ENCODE measurements at places on chromosomes 5 and 9.

GRCh38 chr9:5493679-5494511 lies 16.4 kb upstream of the PDCD1LG2 start:
- no peak for DNase-seq

GRCh38 chr9:107706701-107707427 lies 217.3 kb upstream of the KLF4 start:
- no peak for DNase-seq

GRCh38 chr5:148309746-148310145 lies 2.5 kb upstream of the SPINK7 start:
- no peak for DNase-seq

DNA sequence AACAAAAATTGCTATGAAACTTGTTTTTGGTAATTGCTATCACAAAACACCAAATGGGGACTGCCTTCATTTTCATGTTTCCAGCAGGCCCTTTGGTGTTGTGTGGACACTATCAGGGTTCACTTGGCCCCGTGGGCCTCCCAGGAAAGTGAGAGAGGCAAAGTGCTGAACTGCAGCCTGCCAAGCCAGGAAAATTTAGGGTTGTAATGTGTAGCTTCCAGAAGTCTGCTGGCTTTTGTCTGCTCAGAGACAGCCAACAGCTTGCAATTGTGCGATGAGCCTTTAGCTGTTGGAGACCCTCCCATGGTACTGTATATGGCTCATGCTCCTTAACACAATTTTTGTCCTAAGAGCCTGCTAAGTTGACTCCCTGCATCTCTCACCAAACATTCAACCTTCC lies 105.7 kb upstream of the EQTN start:
- no peak for DNase-seq

DNA sequence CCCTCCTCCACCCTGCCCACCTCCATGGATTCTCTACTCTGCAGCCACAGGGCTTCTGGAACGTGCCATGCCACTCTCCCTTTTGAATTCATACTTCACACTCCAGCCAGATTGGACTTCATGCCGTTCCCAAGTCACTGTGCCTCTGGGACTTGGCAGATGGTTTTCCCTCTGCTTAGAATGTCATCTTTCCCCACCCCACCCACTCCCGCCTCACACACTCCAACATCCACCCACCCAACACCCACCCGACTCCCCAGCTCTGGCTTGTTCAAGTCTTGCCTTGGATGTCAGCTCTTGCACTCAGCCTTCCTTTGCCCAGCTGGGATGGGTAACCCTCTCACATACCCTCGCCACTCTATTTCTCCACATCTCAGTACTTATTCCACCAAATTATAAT lies 142.1 kb upstream of the DHFR start:
- DNase-seq = no peak

DNA sequence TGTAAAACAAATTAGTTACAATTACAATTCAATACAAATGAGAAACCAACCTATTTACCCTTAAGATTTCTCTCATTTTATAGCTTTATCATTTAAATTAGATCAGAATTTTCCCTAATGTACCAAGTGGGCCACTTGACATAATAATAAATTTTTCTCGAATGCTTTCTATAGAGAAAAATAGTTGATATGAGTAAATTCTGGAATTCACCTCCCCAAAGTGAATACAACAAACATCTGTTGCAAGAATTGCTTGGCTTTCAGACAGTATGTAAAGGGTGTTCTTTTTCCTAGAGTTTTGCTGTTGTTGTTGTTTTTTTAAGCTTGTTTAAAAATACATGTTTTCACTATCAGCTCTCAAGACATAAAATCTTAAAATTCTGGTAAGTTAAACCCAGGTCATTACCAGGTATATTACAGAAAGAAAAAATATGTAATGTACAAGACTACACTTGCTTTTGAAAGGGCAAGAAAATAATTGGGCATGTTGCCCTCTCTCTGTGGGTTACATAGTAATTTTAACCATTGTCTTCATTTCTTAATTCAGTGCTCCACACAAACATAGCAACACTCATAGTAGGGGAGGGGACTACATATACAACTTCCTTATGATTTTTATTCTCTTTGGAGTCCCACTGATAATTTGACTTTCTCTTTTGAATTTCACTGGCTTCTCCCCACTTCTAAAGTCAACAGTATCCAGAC lies 200.6 kb downstream of the ARL15 start:
- no peak for DNase-seq

DNA sequence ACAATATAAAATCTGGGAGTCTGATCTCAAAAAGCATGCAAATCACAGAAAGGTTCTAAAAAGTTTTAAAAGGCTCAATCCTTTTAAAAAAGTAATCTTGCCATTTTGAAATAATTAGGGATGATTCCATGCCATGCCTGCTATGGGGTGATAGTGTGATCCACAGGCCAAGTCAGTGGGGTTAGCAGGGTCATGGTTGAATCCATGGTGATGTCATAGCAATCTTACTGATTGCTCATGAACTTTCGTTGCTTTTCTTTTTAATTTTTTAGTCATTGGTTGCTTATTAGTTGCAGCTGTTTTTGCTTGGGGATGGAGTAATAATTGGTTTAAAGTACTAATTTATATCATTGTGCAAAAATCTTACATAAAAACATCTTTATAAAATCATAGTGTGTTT lies 485.0 kb downstream of the ENC1 start:
- no peak for DNase-seq

GRCh38 chr5:160835376-160835775 lies 16.6 kb downstream of the ATP10B start:
- DNase-seq = no peak

- DNase-seq = no peak
These were observed 18.4 kb upstream of the GBGT1 start for GRCh38 chr9:133182151-133182550.

DNA sequence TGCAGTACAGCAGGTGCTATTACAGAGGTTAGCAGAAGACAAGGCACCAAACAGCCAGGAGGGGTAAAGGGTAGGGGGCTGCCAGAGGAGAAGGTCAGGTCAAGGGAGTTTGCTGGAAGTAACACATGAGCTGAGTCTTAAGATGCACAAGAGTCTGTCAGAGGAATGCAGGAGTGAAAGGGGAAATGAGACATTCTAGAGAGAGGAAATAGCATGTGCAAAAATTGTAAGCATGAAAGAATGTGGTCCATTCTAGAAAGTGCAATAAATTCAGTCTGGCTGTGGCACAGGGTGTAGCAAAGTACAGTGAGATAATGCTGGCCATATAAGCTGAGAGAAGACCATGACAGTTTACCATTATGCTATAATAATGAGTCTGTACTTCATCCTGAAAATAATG lies 6.6 kb downstream of the GOLGA1 start:
- no peak for DNase-seq

- DNase-seq = no peak
These were observed 62.2 kb upstream of the GNE start for GRCh38 chr9:36320466-36320865.

DNA sequence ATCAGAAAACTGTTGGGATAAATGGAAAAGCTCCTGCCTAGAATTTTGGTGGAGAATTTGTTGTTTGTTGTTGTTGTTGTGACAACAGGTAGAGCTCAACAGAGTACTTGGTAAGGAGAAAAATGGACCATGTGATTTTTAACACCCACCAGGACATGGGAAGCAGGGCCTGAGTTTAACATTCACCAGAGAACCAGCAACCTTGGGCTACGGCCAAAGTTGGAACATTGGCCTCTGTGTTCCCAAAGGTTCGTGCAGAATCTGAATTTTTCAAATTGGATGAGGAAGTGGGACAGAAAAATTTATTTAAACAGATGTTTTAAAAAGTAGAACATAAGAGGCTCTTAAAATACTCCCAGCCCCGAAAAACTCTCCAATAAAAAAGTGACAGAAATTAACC lies 127.0 kb downstream of the GNA14 start:
- no peak for DNase-seq

GRCh38 chr5:151870820-151871219 lies 53.8 kb downstream of the GLRA1 start:
- no peak for DNase-seq

DNA sequence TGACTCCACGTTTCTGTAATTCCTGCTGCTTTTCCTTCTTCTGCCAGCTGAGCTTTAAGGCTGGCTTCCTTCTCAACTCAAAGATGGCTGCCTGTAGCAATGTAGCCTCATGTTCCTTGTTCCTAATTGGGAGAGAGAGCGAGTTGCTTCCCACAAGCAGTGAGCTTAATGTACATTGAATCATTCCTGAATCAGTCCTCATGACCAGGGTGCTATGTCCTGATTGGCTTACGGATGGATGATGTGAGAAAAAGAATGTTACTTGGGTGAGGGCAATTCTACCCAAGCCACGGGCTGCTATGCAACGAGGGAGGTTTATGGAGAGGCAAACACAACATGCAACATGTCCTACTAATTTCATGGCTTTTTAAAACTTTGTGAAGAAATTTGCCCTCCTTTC lies 356.2 kb downstream of the RASEF start:
- no peak for DNase-seq

DNA sequence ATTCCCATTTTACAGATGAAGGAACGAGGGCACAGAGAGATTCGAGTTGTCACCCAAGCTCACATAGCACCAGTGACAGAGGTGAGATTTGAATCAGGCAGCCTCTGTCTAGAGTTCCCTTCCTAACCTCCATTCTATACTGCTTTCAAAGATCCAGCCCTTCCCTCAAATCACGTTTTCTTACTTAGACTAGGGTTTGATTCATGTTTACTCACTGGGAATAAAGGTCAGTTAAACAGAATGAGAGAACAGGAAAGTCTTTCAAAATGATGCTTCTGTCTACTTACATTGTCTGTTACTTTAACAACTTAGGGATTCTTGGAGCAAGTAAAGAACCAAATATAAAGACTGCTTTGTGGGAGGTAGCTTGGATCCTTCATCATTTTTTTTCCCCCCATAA lies 40.0 kb downstream of the ZFAND5 start:
- no peak for DNase-seq

DNA sequence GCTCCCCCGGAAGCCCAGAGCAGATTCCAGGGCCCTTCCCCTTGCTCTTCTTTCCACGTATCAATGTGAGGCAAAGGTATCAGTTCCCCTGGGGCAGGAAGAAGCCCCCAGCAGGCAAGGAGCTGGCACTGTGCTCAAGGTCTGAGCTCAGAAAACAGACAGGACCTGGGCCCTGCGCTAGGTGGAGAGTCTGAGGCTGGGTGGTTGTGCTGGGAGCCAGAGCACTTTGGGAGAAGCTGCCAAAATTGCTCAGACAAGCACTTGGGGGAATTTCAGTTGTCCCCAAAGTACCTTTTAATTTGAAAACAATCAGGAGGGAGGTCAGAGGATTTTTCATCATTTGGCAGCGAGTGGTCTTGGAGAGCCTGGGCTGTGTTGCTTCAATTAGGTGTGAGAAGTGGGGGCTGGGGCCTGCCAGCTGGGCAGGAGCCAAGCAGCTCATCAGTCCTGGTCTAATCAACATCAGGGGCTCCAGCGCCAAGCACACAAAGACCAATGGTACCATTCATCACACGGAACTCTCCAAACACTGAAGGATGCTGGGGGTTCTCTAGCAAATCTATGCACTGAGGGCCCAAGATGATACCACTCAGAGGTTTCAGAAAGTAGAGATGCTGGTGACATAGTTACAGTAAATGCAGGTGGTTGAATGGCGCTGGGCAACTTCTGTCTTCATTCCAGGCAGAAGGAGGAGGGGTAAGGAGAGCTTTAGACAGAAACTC lies 176.5 kb downstream of the SNX18 start:
- DNase-seq = no peak

- DNase-seq = no peak
These were observed 2.9 kb upstream of the RNF130 start for GRCh38 chr5:180074462-180074861.

DNA sequence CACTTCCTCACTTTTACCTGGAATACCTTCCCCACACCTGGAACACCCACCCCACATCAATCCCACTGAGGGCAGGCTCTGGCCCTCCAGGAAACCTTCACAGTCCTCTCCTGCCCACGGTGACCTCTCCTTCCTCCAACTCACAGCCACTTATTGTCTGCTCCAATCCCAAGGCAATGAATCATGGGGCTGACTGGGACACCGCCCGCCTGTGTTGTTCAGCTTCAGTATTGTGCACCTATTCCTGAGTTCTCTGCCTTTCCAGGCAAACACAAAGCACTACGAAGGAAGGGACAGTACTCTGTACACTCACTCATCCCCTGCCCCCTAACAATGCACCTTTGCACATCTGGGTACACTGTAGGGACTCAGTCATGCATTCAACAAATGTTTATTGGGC lies 7.3 kb downstream of the PCDH1 start:
- no peak for DNase-seq

DNA sequence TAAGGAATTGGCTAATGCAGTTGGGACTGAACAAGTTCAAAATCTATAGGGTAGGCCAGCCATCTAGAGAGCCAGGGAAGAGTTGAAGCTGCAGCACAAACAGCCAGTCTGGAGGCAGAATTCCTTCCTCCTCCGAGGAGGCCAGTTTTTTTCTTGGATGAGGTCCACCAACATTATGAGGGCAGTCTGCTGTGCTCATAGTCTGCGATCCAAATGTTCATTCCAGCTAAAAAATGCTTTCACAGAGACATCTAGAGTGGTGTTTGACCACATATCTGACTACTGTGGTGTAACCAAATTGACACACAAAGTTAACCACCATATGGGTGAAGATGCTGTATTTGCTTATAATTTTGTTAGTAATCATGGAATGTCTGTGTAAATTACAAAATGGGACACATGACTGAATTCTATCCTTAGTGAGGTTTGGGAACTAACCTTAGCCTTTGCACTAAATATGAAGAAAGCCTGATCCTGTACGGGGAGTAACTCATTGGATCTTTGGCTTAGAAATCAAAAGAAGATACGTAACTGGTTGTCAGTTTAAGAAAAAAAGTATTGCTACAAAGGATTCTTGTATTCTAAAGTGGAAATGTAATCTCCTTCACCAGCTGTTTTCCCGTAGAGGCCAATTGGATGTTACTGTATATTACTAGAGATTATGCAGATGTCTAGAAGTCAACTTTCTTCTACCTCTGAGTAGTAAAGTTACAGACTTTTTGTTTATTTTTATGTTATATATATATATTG lies 70.6 kb downstream of the SPIN1 start:
- DNase-seq = no peak

- DNase-seq = no peak
These were observed 160.9 kb downstream of the LPAR1 start for GRCh38 chr9:110877374-110877773.

GRCh38 chr9:3008091-3008490 lies 164.2 kb upstream of the PUM3 start:
- no peak for DNase-seq

DNA sequence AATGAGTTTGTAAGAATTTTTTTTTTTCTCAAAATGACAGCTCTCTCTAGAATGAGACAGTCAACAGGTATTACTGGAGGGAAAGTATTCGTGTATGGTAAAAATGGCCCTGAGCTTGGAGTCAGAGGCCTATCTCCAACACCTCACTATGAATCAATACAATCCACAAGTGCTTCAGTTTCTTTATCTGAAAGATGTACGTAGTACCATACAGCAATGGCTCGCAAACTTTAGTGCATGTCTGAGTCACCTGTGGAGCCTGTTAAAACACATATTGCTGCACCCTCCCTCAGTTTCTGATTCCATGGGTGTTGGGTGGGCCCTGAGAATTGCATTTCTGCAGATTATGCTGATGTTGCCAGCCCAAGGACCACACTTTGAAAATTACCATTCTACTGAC lies 44.6 kb downstream of the DMRT2 start:
- DNase-seq = no peak

- no peak for DNase-seq
These were observed 4.1 kb upstream of the CDC20B start for GRCh38 chr5:55177078-55177477.

Data from cortex of kidney (tissue), 1 donor.